ENCODE measurements at places on chromosomes 12 and 14.

- no peak for DNase-seq
Observed at GRCh38 chr14:31070431-31070830, 44.3 kb upstream of the STRN3 start.

GRCh38 chr14:33449703-33450395 is 501.0 kb downstream of the EGLN3 start:
- DNase-seq, result no peak

- no peak for DNase-seq
Observed at GRCh38 chr14:49896966-49897365, 4.1 kb downstream of the ARF6 start.

DNA sequence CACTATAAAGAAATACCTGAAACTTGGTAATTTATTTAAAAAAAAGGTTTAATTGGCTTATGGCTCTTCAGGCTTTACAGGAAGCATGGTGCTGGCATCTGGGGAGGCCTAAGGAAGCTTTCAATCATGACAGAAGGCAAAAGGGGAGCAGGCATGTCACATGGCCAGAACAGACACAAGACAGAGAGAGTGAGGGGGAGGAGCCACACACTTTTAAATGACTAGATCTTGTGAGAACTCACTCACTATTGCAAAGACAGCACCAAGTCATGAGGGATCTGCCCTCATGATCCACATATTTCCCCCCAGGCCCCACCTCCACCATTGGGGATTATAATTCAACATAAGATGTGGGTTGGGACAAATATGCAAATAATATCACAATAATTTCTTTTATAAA is 355.6 kb downstream of the DAD1 start:
- DNase-seq, result no peak

DNA sequence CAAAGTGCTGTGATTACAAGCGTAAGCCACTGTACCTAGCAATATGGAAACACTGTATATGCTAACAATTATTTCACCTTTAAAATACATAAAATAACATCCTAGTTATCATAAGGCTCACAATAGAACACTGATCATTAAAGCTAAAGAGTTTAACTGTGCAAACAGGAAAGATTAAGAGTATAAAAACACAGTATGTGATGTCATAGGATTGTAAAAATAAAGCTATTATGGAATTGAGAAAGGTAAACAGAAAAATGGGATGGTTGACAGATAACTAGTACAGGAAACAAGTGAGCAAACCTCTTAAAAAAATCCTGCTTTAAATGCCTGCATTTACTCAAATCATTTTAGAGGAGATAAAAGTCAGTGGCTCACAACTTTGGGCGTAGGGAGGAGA is 10.8 kb upstream of the IPO8 start:
- DNase-seq, result no peak

DNA sequence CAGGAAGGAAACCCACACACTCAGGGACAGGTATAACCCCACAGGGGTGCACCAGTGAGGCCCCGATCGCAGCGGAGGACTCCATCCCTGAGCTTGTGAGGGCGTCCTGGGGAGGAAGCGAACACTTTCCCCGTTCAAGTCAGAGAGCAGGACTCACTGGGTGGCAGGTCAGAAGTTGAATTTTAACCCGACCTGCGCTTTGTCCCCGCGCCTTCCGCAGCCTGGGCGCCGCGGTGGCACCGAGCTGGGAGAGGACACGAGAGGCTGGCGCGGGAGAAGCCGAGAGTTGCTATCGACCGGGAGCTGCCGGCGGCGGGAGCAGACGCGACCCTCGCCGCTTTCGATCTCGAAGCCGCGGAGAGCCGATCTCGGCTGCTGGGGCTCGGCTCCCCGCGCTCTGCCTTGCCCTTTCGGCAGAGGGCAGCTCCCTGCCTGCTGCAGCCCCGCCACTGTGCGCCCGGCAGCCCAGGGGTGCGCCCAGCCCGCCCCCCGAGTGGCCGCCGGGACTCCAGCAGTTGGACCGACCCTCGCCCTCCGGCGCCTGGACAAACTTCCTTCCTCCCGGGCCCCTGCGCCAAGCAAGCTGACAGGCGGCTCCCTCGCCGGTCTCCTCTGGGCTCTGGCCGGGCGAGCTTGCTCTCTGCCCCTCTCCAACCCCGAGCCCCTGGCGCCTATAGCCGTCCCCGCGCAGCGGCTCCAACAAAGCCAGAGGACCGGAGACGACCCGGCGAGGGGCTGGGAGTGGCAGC is 918 bp downstream of the LIN7A start:
- DNase-seq, result no peak

- no peak for DNase-seq
Observed at GRCh38 chr14:73026243-73026844, 562 bp downstream of the ZFYVE1 start.

- DNase-seq, result no peak
Observed at GRCh38 chr12:18522806-18523205, 215.0 kb downstream of the PLCZ1 start.

DNA sequence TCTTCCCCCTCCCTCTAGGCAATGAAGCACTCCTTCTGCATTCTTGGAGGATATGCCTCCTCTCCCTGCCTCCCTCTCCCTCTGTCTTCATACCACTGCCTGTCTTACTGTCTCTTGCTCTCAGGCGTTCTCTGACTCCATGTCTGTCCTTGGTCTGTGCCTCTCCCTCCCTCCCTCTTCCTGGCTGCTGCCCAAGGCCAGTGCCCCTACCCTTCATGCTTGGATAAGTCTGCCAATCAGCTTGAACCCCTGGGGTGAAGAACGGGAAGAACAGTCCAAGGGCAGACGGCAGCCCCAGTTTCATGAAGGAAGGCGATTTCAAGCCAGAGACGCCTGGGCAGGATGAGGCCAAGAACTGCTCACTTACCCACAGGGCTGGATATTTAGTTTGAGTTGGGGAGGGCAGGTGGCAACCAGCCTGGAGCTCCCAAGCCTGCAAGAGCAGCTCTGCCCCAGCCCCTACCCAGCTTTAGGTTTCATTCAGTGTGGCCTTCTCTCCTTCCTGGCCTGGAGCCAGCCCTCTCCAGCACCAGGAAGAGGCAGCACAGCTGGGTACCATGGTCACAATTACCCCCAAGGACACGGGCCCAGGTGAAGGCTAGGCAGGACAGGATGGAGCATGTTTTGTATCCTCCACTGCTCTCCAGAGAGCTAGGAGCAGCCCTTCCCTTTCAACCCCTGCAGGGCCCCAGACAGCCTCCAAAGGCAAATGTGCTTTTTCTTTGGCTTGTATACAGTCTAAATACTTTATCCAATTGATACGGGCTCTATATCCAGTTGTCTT is 35.8 kb upstream of the LTBP2 start:
- no peak for DNase-seq

- DNase-seq, result no peak
Observed at GRCh38 chr12:80761838-80762237, 45.1 kb downstream of the MYF5 start.

GRCh38 chr12:46523863-46524770 is 151.5 kb upstream of the SLC38A2 start:
- no peak for DNase-seq

DNA sequence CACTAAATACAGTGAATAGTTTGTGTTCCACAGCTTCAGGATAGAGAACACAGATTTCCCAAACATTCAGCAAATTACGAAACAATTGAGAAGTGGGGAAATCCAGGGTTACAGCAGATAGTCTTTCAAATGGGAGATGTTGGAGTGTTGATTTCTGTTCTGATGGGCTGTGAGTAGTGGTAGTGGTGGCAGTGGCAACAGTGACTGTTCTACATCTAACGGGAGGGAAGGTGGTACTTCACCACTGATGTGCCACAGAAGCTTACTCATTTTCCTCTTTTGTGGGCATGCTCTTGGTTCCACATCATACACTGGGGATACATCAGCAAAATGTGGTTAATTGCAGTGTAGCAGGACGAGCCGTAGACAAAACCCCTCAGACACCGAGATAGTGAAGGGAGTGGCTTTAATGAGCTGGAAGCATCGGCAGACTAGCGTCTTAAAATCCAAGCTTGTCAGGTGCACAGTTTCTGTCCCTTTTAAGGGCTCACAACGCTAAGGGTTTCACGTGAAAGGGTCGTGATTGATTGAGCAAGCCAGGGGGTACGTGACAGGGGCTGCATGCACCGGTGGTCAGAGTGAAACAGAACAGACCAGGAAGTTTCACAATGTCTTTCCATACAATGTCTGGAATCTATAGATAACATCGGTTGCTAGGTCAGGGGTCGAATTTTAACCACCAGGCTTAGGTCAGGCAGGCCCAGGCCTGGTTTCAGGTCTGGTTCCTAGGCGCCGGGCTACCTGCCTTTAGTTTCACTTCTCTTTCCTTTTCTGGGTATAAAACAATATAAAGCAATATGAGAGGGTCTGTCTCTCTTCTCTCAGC is 330.6 kb upstream of the FBXO33 start:
- DNase-seq, result no peak

GRCh38 chr12:98544751-98545150 is 29.4 kb downstream of the TMPO start:
- no peak for DNase-seq

DNA sequence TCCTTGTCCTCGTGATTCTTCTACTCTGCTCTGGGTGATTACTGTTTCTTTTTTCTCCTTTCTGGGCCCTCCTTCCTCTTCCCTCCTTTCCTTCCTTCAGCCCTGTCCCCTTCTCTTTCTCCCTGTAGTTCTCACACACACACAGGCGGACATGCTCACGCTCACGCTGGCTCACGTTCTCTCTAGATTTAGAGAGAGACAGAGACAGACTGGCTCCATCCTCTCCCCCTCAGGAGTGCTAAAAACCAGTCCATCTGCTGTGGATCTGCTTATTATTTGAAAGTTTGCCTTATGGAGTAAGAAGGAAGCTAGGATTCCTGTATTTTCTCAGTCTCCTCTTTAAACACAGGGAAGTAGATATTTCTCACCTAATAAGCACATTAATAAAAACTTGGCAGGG is 48.1 kb downstream of the KCNA1 start:
- no peak for DNase-seq

- no peak for DNase-seq
Observed at GRCh38 chr14:58593977-58594376, 43.8 kb upstream of the DACT1 start.

GRCh38 chr12:43291516-43291915 is 260.5 kb downstream of the ADAMTS20 start:
- no peak for DNase-seq

- DNase-seq, result no peak
Observed at GRCh38 chr12:18446061-18446644, 184.8 kb downstream of the PIK3C2G start.

GRCh38 chr14:31395572-31396205 is 24.7 kb downstream of the HEATR5A start:
- DNase-seq, result no peak

DNA sequence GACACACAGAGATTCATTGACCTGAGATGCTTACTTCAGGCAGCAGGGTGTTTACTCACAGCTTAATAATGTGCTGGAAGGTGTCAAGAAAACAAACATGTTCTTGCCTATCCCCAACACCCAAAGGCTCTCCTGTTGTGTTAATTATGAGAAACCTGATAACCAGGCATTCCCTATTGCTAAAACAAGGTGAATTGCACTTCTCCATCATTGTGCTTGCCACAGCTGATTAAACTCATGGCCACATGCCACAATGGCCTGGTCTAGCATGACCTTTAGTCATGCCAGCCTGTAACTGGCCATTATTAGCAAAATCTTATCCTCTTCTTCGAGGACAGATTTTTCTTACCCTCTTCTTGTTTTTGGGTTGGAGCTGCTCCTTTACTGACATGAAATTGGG is 21.4 kb downstream of the SMOC1 start:
- no peak for DNase-seq

- DNase-seq, result no peak
Observed at GRCh38 chr12:41919526-41920261, 225.0 kb downstream of the GXYLT1 start.

DNA sequence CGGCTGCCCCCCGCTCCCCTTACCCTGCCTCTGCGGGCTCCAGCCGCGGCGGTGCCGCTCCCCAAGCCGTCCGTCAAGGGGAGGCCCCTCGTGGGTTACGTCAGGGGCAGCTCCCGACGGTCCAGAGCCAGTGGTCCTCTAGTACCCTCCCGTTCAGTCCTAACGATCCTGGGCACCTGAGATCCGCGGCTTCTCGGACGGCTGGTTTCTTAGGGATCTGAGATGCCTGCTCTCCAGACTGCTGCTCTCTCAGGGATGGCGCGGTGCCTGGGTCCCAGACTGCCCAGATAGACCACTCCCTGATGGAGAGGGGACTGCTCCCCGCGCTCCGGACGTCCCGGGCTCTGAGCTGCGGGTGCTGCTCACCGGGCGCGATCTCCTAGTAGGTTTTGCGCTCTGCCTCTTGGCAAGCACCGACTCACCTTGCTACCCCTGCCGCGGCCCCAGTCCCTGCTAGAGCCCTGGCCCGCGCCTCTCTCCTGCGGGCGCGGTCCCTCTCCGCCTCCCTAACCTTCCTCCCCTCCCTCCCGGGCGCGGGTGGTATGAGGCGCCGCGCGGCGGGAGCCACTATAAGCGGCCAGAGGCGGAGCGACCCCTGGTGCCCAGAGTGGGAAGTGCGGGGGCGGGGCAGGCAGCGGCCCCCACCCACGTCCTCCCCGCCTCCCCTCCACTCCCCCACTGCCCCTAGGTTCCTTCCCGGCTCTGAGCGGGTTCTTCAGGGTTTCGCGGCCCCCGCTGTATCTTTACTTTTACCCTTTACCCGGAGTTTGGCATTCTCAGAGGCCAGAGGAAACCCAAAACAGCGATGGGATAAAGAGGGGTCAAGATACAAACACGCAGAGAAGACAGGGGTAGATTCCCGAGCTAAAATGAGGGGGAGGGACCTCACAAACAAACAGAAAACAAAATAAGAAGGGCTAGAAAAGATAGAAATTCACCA is at the start of gene C1QL4:
Gene C1QL4 (minus strand): TSS at position 544 of the 940 bp plus-strand sequence. CDS start 711 bp downstream, outside the sequence.
- DNase-seq, result peak; percentile 76

- no peak for DNase-seq
Observed at GRCh38 chr14:69901113-69901951, 22.1 kb downstream of the SMOC1 start.

- DNase-seq, result no peak
Observed at GRCh38 chr14:56195704-56196103, 77.5 kb downstream of the PELI2 start.

GRCh38 chr12:68481181-68481941 is 129.3 kb upstream of the RAP1B start:
- no peak for DNase-seq

DNA sequence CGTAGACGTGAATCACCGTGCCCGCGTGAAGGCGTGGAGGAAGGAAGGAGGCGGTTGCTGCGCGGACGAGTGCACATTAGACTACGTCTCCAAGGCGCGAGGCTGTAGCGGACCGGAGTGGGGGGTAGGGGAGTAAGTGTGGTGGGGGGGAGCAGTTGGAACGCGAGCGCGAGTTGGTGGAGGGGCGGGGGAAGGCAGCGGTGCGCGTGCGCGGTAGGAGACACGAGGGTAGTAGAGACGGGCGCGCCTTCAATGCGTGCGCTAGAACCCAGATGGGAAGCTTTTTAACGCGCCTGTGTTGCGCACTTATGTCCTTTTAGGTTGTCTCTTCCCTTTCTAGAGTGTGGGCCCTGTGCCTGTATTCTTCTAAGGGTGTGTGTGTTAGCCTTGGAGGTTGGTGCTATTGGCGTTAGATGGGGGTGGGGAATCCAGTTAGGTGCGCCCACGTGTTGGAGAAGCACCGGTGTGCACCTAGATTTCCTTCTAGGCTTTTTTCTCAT is 604 bp downstream of the EIF4B start:
- DNase-seq, result peak; percentile 74

DNA sequence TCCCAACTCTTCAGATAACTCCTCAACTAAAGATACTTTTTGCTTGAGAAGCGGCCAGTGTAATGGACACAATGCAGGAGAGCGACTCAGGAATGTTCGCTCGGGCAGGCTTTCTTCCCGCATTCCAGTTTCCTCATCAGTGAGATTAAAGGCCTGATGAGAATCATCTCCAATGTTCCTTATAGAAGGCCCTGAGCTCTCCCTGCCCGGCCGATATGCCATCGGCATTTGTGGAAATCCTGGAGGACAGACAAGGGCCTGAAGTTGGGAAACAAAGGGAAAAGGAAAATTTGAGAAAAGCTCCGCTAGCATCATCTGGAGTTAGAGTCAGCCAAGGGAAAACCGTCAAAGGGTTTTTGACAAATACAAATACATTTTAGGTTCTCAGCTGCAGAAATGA is 38.0 kb upstream of the FOXN3 start:
- DNase-seq, result no peak
